Stimulated activated CD4-positive, alpha-beta T cell treated with anti-CD3 and anti-CD28 coated beads, Interleukin-2, amount 100 ng/mL, for 48 hours (primary cell): ENCODE measurements at places on chromosomes 6 and 20.

GRCh38 chr20:55067158-55067825 is 591.9 kb downstream of the DOK5 start:
- DNase-seq = no peak

- DNase-seq = no peak
Observed at GRCh38 chr20:18666803-18667415, 79.1 kb downstream of the DTD1 start.

DNA sequence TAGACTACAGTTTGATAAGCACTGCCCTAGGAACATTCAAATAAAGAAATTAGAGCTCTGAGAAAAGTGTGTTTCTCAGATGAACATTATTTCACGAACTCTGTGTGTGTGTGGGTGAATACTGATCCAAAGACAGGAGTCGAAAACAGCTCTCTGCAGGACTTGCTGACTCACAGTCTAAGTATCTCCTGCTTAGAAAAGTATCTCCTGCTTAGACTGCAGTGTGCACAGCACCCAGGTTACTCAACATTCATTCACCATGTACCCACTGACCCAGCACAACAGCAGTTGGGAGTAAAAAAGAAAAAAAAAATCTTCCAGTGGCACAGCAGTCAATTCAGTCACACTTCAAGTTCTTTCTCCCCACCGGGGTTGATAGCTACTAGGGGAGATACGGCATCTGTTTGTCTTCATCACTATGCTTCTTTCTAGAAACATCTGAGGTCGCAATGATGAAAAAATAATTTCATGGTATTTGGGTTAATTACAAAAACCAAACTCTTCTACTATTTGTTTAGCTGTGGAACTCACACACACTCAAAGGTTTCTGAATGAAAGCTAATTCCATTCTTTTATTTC is 48.0 kb downstream of the GCLC start:
- DNase-seq = no peak

GRCh38 chr6:82740072-82740471 is 325.6 kb downstream of the UBE3D start:
- no peak for DNase-seq

DNA sequence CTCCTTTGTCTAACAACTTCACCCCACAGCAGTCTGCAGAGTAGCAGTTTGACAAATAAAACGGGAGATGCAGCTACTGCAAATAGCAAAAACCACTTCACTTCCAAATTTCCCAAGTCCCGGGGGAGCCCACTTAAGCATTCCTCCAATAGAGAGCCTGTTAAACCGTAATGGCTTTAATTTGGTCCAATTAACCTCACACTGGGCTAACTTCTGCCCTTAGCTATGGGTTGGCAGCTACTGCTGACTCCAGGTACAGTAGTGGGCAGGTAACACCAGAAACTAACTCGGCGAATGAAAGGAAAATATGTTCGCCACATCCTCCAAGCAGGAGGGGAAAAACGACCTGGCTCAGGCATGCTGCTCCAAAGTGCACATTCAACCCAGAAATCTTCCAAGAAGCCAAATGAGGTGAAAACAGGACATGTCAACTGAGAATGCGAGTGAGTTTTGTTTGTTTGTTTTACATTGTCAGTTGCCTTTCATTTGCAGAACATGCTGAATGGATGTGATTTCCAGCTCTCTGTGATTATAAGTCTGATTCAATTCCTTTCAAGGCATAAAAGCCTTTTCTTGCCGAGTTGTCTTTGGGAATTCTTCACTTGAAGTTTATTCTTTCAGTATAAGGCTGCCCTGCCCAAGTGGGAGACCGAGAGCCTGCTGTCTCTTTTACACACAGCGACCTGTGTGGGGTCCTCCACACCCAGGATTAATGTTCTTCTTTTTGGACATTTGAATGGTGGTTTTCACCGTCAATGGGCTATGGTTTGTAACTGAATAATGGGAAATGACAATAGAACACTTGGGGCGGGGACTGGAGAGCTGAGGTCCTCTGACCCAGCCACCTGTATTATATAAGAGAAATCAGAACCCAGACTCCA is 117.3 kb upstream of the ARMC2 start:
- DNase-seq = no peak

DNA sequence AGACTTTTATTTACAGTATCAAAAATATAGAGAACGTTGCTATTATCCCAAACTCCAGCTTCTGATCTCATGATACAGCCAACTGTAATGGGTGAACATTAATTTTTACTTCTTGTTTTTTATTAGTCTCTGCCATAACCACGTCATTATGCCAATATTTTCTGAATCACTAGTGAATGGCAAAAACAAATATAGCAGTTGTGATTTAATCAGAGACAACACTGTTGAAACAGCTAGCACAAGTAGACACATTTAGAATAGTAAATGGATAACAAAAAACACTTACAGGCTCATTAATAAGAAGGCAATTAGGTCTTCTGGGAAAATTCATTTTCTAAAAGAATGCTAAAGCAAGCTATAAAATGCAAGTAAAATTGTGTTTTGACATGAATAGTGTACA is 8.1 kb downstream of the PTPRK start:
- no peak for DNase-seq

- DNase-seq = no peak
Observed at GRCh38 chr20:21707999-21708737, 2.7 kb downstream of the PAX1 start.

GRCh38 chr6:113998811-113999210 is 27.9 kb upstream of the HDAC2 start:
- DNase-seq = no peak

GRCh38 chr6:170136541-170137175 is 154.2 kb downstream of the DLL1 start:
- DNase-seq = no peak

- DNase-seq = no peak
Observed at GRCh38 chr6:93703431-93703830, 284.1 kb upstream of the EPHA7 start.

GRCh38 chr6:56868687-56869086 is 86.2 kb upstream of the BEND6 start:
- DNase-seq = no peak

DNA sequence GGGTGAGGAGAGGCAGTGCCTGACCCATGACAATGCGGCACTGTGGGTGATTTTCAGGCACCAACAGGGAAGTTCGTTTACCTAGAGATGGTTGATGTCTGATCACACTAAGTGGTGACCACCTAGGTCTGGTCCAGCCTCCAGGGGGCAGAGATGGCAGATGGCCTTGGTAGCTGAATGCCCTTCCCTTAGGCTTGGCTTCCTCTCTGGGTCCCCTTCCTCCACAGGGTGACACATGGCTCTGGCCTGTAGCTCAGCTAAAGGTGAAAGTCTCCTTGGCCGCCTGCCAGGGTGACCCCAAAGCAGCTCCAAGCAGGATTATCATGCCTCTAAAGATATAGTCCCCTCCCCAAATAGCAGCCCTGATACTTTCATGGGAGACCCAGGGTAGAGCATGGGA is 6.4 kb downstream of the GDAP1L1 start:
- no peak for DNase-seq

GRCh38 chr6:137246791-137247202 is 27.6 kb upstream of the IFNGR1 start:
- DNase-seq = no peak
